Activated CD8-positive, alpha-beta T cell treated with anti-CD3 and anti-CD28 coated beads, Interleukin-2, amount 10 ng/mL, durations not matched to agents 7 days and 5 days (primary cell): ENCODE measurements at places on chromosomes 7 and 10. TPM values are rescaled to one million over a fixed set of nuclear protein-coding genes. Genes with fewer than 3 reads are reported as not detected.

DNA sequence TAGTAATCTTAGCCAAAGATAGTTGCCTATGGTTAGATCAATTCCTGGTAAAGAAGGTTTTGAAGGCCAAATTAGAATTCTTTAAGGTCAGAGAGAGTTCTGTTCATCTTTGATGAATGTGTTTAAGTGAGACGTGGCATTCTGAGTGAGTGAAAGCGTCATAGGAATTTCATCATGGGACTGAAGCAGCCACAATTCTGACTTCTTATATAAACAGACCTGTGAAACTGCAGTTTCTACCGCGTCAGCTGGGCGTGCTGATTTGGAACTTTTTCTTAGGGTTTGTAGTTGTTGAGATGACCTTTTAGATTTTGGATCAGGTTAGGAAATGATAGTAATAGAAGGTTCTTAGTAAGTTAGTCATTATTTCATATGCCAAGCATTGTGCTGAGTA, 103.8 kb downstream of the CNNM2 start:
- peaks cover 3% of the 10 kb centered on the region for H3K27me3 ChIP-seq
- no peak overlapping the region for H3K4me3 ChIP-seq
- H3K4me1 ChIP-seq, result no peaks in the 10 kb centered on the region
- DNase-seq, result no peak
- no peak overlapping the region for H3K27ac ChIP-seq

GRCh38 chr10:13701157-13701919, 114.6 kb downstream of the PRPF18 start:
- H3K4me1 ChIP-seq, result no peaks in the 10 kb centered on the region
- H3K27ac ChIP-seq, result no peak overlapping the region
- no peak for DNase-seq
- no peaks in the 10 kb centered on the region for H3K36me3 ChIP-seq
- peaks cover 18% of the 10 kb centered on the region for H3K27me3 ChIP-seq

DNA sequence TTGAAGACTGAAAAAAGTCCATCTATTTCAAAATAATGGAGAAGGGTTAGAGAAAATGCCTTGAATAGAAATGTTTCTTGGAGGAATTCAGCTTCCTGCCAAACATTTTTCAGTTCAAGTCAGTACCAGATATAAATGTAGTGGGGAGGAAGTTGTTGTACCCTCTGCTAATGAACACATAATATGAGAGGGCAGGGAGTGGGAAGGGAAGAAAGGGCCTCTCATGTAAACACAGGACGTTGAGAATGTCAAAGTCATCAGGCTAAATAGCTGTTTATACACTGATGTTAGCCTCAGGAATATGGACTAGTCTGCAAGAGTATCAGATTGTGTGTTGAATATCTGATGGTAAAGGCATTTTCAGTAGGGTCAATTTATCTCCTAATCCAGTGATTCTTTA, 37.0 kb downstream of the GPR37 start:
- no peaks in the 10 kb centered on the region for H3K27me3 ChIP-seq
- H3K36me3 ChIP-seq, result no peaks in the 10 kb centered on the region
- H3K27ac ChIP-seq, result no peak overlapping the region
- H3K4me1 ChIP-seq, result no peaks in the 10 kb centered on the region
- DNase-seq, result no peak
- no peak overlapping the region for H3K4me3 ChIP-seq

DNA sequence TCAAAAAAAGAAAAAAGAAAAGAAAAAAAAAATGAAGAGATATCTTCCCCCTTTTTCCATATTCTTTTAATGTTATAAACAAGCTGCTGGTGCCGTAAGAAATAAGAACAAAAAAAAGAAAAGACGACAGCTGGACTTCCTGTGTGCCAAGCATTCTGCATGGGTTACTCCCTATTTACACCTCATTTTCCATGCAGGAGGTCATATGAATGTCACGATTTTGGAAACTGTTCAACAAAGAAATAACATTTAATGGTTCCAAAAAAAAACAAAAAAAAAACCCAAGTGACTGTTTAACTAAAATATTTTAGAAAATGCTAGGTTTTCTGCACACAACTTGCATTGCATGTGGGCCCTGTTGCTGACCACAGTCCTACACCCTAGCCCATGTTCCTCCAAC, 159.3 kb downstream of the TNS3 start:
- H3K27me3 ChIP-seq, result no peaks in the 10 kb centered on the region
- H3K27ac ChIP-seq, result no peak overlapping the region
- H3K4me3 ChIP-seq, result no peak overlapping the region
- H3K4me1 ChIP-seq, result no peaks in the 10 kb centered on the region
- DNase-seq, result no peak
- no peaks in the 10 kb centered on the region for H3K36me3 ChIP-seq

- H3K27me3 ChIP-seq, result no peaks in the 10 kb centered on the region
- no peaks in the 10 kb centered on the region for H3K36me3 ChIP-seq
- no peaks in the 10 kb centered on the region for H3K4me1 ChIP-seq
- H3K4me3 ChIP-seq, result no peak overlapping the region
- no peak for DNase-seq
Measured at GRCh38 chr7:67817481-67817880, 820.8 kb downstream of the TYW1 start.

GRCh38 chr10:629186-629998, 60.1 kb downstream of the DIP2C start:
- peak; percentile 35 for DNase-seq
- no peaks in the 10 kb centered on the region for H3K36me3 ChIP-seq
- H3K4me3 ChIP-seq, result no peak overlapping the region
- no peak overlapping the region for H3K27ac ChIP-seq
- H3K27me3 ChIP-seq, result peaks cover 6% of the 10 kb centered on the region

- no peaks in the 10 kb centered on the region for H3K36me3 ChIP-seq
- H3K27me3 ChIP-seq, result no peaks in the 10 kb centered on the region
- DNase-seq, result no peak
Measured at GRCh38 chr7:27579565-27579964, 83.1 kb downstream of the HIBADH start.

DNA sequence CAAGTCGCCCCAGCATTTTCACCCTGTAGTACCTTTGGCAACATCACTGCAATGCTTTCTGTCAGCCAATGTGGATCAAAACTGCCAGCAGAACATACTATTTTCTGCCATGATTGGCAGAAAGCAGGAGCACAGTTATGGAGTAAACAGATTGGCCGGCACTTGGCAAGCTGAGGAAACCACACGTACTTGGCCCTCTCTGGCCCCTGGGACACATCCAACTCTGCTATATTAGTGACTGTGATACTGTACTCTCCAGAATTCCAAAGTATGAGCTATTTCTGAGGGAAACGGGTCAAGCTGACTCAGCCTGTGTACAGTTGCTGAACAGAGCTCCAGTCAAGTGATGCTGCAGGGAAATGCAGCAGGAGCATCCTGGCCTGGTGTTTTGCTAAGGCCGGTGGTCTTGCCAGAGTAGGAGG, 39.8 kb upstream of the LANCL2 start:
- no peaks in the 10 kb centered on the region for H3K36me3 ChIP-seq
- no peak overlapping the region for H3K27ac ChIP-seq
- no peaks in the 10 kb centered on the region for H3K4me1 ChIP-seq
- peaks cover 14% of the 10 kb centered on the region for H3K27me3 ChIP-seq

GRCh38 chr10:49627644-49628247, 13.9 kb downstream of the CHAT start:
- no peaks in the 10 kb centered on the region for H3K4me1 ChIP-seq
- no peak overlapping the region for H3K27ac ChIP-seq
- H3K4me3 ChIP-seq, result no peak overlapping the region
- DNase-seq, result no peak

DNA sequence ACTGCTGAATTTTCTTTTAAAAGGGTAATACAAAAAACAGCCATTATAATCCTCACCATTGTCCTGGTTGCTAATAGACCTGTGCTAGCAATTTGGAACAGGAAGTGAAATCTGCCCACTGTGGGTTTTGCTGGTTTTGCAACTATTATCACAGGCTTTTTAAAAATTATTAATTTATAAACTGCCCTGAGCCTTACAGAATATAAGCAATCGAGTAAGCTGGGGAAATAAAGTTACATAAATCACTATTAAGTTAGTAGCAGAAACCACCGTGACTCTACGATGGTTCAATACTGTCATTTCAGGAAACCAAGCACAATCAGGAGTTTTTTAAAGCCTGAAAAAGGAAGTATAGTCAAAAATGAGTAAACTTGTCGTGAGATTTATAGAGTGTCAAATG, 62.3 kb downstream of the TMEM26 start:
- peaks cover 6% of the 10 kb centered on the region for H3K27me3 ChIP-seq
- no peaks in the 10 kb centered on the region for H3K4me1 ChIP-seq
- DNase-seq, result no peak
- no peaks in the 10 kb centered on the region for H3K36me3 ChIP-seq
- no peak overlapping the region for H3K4me3 ChIP-seq

GRCh38 chr7:144529269-144529926, 125.9 kb upstream of the NOBOX start:
- H3K27ac ChIP-seq, result no peak overlapping the region
- DNase-seq, result no peak
- H3K36me3 ChIP-seq, result no peaks in the 10 kb centered on the region
- H3K27me3 ChIP-seq, result no peaks in the 10 kb centered on the region
- H3K4me3 ChIP-seq, result no peak overlapping the region
- H3K4me1 ChIP-seq, result no peaks in the 10 kb centered on the region

GRCh38 chr10:12946372-12946771, 55.1 kb downstream of the CCDC3 start:
- no peaks in the 10 kb centered on the region for H3K36me3 ChIP-seq
- H3K4me1 ChIP-seq, result no peaks in the 10 kb centered on the region
- H3K4me3 ChIP-seq, result no peak overlapping the region

Gene STAG3
- total RNA-seq, result 16.5 TPM

Gene HABP2
- total RNA-seq, result not detected

Gene FGFR2
- not detected for total RNA-seq

Gene PAPSS2
- total RNA-seq, result 0.08 TPM

Gene SAMD9
- total RNA-seq, result 51.0 TPM

Gene LEP
- not detected for total RNA-seq

Gene SPDYE16
- total RNA-seq, result 0.16 TPM

Gene BAIAP2L1
- total RNA-seq, result 1.0 TPM

Gene PTPRZ1
- not detected for total RNA-seq

Gene HECW1
- total RNA-seq, result not detected

Gene IFIT2
- total RNA-seq, result 7.3 TPM
